ENCODE measurements at places on chromosomes 4 and X. TPM values are rescaled to one million over a fixed set of nuclear protein-coding genes. Genes with fewer than 3 reads are reported as not detected.

The CISD2 gene
- total RNA-seq = 23.6 TPM

The PTPN13 gene
- 9.1 TPM for total RNA-seq

DNA sequence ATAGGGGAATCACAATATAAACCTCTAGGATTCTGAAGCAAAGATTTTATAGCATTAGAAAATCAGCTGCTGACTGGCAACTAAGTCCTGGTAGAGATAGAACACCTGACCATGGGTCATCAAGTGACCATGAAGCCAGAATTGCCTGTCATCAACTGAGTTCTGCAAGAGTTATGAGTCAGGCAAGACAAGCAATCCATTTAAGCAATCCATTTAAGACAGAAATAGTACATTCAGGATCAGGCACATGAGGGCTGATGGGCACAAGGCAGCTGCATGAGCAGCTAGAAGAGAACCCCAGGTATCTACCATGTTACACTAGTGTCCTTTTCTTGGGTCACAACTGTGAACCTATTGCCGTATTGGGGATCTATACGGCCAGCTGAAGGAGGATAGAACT is 98.9 kb downstream of the SPRY1 start:
- no peak for DNase-seq
- no peaks in the 10 kb centered on the region for H3K27me3 ChIP-seq
- no peaks in the 10 kb centered on the region for H3K36me3 ChIP-seq
- H3K4me3 ChIP-seq = no peak overlapping the region
- H3K4me1 ChIP-seq = no peaks in the 10 kb centered on the region

- DNase-seq = no peak
- H3K27ac ChIP-seq = no peak overlapping the region
- H3K4me1 ChIP-seq = no peaks in the 10 kb centered on the region
- H3K27me3 ChIP-seq = no peaks in the 10 kb centered on the region
- no peaks in the 10 kb centered on the region for H3K36me3 ChIP-seq
These were observed 101.1 kb upstream of the CYLC1 start for GRCh38 chrX:83759872-83760271.

Measured in body of pancreas (tissue), 4 donors.